ENCODE measurements at places on chromosomes 5 and 9. TPM values are rescaled to one million over a fixed set of nuclear protein-coding genes. Genes with fewer than 3 reads are reported as not detected.

The OMD gene
- not detected for total RNA-seq

The PCA3 gene
- total RNA-seq = 0.31 TPM

The SLC34A3 gene
- total RNA-seq = 0.27 TPM

The SVEP1 gene
- total RNA-seq = 0.42 TPM

- DNase-seq = no peak
Observed at GRCh38 chr5:72604111-72604797, 97.0 kb upstream of the ZNF366 start.

GRCh38 chr5:108615216-108615615 is 132.5 kb upstream of the FER start:
- DNase-seq = no peak

- DNase-seq = no peak
Observed at GRCh38 chr5:59186623-59187022, 603.7 kb downstream of the RAB3C start.

DNA sequence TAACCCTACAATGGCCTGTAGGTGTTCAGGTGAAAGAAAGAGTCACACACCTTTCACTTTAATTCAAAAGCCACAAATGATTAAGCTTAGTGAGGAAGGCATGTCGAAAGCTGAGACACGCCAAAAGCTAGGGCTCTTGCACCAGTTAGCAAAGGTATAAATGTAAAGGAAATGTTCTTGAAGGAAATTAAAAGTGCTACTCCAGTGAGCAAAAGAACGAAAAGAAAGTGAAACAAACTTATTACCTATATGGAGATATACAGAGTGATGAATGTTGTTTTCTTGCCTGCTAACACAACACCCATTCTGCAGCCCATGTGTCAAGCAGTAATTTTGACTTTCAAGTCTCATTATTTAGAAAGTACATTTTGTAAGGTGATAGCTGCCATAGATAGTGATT is 254.2 kb upstream of the SLC24A2 start:
- no peak for DNase-seq

- DNase-seq = no peak
Observed at GRCh38 chr5:75536694-75537360, 25.1 kb downstream of the POLK start.

GRCh38 chr5:96235008-96235910 is 197.8 kb downstream of the PCSK1 start:
- no peak for DNase-seq

GRCh38 chr5:74064225-74064624 is 438.2 kb downstream of the ARHGEF28 start:
- DNase-seq = no peak

GRCh38 chr9:129143031-129143927 is 32.1 kb downstream of the PTPA start:
- DNase-seq = peak; percentile 63

DNA sequence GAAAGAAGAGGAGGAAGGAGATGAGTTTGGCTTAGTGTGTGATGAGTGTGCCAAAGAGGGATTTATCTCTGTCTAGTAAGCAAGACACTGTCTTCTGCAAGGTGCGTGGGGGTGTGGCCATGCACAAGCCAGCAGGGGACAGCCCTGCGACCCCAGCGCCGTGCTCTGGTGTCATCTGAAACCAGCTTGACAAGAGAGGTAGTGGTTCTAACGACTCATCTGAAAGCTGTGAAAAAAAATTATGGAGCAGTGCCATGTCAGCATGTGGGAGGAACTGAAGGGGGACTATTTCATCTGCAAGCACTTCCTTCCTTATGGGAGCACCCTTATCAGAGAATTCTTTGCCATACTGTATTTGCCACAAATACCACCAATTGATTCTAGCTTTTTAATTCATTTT is 398.6 kb downstream of the PSAT1 start:
- no peak for DNase-seq

- no peak for DNase-seq
Observed at GRCh38 chr5:132425009-132425937, 55.8 kb downstream of the SLC22A5 start.

- no peak for DNase-seq
Observed at GRCh38 chr5:156271569-156271968, 55.4 kb upstream of the SGCD start.

DNA sequence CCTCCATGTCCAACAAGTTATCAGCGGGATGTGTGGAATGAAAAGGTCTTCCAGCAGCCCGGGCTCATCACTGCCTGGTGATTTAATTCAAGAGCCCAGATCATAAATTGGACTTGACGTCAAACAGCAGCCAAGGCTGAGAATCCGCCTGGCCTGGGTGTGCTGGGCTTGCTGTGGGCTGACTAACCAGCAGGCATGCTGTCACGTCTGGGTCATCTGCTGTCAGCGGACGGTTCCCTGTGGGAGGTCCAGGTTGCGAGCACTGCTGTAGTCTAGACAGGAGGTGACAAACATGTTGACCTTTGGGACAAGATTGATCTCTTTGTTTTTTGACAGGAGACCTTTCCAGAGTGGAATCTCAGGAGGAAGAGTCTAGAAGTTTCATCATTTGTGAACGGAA is 289.7 kb downstream of the OSTF1 start:
- no peak for DNase-seq

- no peak for DNase-seq
Observed at GRCh38 chr5:111976705-111977435, 219.9 kb upstream of the NREP start.

Measured in progenitor cell of endocrine pancreas (in vitro differentiated cells).